Right forelimb (tissue), 1 donor: ENCODE measurements at places on chromosomes 13 and 19.

GRCh38 chr19:403221-404027 lies 5.5 kb downstream of the C2CD4C start:
- DNase-seq: no peak

DNA sequence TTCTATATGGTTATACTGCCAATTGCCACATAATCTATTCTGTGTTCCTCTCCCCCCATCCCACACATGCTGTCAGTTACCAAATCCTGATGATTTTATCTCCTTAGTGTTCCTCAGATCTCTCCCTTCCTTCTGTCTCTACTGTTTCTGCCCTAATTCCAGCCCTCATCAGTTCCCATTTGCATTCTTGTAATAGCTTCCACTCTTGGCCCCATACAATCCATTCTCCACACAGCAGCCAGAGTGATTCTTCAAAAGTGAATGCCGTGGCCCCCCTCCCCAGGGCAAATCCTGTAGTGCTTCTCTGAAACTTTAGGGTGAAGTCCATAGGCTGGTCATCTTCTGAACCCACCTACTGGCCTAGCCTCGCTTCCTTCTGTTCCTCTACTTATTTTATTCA lies 114.4 kb downstream of the ZAR1L start:
- DNase-seq: no peak

DNA sequence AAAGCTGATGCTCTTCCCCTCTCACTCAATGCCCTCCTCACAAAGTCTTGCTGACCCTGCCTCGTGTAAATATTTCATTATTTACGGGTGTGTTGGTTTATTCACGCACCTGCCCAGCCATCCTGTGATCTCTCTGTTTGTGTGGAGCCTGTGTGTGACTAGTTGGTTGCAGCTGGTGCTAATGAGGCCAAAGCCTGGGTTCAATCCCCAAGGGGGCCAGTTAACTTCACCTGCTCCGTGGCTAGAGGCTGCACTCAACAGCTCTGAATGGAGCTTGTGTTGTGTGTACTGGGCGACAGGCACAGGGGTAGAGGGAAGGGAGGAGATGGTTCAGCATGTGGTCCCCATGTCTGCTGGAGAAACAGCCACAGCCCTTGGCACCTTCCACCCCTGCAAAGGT lies 109.5 kb downstream of the DNAJC15 start:
- DNase-seq: no peak

DNA sequence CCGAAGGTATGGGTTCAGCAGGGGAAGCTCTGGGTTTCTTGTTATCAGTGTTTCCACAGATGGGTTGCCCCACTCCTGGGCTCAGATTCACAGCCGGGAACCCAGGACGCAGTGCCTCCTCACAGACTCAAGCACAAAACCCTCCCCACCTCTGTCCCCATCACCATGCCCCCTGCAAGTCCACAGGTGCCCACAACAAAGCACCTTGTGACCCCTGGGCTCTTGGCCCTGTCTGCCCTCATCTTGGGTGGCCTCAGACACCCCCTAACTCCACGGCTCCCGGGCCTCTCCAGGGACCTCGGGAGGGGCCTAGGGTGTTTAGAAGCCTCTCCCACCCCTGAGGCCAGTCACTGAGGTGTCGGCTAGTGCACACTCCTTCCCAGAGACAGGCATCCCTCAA lies 231.7 kb downstream of the TUBA3C start:
- DNase-seq: no peak

GRCh38 chr19:3942790-3943409 lies 10.0 kb downstream of the NMRK2 start:
- no peak for DNase-seq

GRCh38 chr19:13975870-13976269 lies 23.6 kb downstream of the DCAF15 start:
- DNase-seq: no peak

DNA sequence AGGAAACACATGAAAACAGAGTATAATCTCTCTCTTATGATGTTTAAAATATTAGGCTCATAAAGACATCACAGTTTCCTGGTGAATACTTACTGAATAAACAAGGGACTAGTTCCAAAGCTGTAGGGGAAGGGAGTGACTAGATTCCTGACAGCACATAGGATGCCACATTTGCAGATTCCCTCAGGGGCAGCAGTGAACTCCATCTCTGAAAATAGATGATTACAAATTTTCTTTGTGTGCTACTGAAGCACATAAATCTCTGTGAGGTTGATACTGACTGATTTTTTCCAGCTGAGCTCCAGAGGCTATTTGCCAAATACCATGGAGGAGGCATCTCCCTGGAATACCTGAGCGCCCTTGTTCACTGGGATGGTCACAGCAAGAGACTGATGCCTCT lies 77.3 kb downstream of the FGF9 start:
- DNase-seq: no peak

DNA sequence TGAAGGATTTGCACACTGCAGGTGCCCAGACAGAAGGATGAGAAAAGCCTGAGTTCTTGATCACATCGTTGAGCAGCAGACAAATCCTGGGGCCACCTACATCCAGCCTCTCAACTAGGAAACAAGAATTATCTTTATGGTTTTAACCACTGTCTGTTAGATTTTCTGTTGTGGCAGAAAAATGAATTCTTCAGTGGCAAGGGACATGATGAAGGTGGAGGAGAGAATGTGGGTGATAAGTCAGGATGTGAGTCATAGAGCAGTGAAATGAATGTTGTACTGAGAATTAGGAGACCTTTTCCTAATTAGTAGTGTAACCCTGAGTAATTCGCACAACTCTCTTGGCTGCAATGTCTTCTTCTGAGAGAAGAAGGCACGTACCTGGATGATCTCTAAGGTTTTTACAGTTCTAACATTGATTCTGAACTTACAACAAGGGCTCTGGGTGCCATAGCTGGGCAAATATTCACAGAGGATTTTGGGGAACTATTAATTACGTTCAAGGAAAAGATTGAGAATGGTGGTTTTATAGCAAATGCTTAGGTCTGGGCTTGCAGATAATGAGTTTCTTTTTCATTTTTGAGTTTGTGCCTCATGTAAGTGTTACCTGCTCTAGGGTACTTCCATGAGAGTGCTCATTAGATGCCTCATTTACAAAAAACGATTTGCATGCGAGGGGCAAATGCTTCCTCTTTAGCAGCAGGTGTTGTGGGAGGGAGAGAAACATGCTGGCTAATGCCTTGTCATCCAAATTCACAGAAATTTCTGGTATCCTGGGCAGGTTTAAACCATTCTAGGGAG lies 111.0 kb upstream of the KL start:
- no peak for DNase-seq

GRCh38 chr13:104895521-104895920 lies 1639.9 kb downstream of the EFNB2 start:
- no peak for DNase-seq

DNA sequence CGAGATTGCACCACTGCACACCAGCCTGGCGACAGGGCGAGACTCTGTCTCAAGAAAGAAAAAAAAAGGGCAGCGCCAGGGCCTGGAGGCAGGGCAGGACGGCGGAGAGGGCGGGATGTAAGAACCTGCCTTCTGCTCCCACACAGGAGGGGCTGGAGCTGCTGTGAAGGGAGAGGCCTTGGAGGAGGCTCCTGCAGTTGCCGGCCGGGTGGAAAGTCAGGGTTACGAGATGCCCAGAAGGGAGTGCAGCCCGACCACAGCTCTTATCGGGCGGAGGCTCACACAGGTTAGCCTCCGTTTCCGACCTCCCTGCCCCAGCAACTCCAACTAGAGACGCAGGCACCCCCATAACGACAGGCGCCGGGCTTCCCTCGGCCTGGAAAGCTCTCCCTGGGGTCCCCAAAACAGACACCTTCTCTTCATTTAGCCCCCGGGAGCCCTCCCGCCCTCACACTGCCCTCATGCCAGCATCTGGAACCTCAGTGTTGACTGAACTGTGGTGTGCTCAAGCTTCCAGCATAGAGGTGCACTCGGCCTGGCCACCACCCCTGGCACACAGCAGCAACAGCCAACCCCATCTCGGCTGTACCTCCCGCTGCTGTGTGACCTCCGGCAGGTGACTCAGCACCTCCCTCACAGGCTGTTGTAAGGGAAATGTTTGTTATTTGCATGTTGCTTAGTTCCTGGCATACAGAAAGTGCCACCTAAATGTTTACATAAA lies 1.4 kb downstream of the PLPP2 start:
- DNase-seq: no peak

DNA sequence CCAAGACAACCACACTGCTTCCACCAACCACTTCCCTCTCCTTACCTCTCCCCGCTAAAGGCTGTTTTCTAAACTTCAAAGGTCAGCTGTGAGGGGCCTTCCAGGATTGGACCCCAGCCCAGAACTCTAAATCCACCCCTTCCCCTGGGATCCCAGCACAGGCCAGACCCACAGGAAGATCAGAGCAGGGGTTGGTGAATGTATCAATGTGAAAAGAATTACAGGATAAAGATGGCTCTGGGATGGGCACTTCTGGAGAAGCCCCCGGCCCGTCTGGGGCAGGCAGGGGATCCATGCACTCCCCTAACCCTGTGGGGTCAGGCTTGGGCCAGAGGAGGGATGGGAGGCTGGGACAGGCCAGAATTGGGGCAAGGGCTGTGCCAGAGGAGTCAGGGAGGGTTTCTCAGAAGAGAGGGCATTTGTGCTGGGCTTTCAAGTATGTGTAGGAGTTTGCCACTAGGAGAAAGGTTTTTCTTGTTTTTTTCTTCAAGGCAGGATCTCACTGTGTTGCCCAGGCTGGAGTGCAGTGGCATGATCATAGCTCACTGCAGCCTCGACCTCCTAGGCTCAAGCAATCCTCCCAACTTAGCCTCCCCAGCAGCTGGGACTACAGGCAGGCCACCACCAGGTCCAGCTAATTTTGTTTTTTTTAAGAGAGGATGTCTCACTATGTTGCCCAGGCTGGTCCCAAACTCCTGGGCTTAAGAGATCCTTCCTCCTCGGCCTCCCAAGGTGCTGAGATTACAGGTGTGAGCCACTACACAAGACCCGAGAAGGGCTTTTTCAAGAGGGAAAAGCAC lies 1.0 kb upstream of the MEF2B start:
- no peak for DNase-seq

GRCh38 chr13:26604784-26605545 lies 47.5 kb downstream of the WASF3 start:
- no peak for DNase-seq

DNA sequence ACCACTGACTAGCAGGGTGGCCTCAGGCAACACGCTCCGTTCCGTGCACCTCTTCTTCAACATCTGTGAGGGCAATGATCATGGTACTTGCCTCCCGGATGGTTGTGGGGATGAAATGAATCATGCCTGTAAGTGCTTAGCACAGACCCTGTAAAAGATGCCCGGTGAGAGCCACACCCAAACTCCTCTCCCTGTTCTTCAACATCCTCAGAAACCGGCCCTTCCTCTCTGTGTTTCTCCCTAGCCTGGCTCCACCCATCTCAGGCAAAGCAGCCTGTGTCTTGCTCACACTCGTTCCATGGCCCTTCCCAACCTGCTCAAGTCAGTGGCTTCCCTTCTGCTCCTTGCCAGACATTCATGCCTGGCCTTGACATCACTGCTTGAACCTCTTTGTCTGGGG lies 5.8 kb upstream of the DMKN start:
- no peak for DNase-seq

DNA sequence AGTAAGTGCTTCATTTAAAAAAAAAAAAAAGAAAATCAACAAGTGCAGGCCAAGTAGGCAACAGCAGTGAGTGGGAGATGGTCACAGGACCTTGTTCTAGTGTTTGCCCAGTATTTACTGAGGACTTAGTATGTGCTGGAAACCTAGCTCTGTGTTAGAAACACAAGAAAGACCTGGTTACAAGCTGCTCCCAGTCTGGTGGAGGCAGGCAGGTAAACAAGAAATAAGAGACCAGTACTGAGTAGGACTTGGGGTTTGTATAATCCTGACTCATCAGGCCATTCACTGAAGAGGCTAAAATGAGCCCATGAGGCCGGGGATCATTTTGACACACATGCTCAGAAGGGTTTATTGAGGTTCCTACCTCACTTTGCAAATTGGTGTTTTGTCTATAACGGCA lies 21.5 kb upstream of the SERPINE3 start:
- DNase-seq: no peak

DNA sequence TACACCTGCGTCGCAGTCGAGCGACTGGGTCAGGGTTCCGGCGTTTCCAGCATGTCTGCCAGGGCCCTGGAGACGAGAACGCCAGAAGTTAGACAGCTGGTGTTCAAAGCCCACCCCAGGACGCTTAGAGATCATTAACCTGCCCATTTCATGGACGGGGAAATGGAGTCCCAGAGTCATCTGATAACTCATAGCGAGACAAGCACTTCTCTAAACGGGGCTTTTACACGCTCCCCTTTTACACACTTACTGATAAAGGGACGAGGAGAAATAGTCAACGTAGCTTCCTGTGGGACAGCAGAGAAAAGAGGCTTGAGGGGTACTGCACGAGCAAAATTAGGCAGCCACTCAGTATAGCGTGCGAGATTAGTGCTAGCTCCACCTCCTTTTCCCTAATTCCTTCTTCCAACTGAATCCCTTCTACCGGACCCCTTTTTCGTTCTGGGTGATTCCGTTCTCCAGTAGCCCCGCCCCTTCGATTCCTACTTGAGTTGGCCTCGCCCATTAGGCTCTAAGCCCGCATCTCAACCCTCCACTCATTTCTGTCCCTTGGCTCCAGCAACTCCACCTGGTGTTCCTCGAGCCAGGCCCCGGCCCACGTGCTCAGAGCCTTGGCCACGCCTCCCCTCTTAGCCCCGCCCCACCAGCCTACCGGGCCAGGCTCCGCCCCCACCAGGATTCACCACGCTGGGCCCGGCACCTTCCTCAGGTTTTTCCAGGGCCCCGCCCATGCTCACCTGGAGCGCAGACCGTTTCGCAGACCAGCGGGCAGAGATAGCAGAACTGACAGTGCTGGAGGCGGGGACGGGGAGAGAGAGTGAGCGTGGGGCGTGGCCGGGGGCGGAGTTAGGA lies 3.7 kb downstream of the HRC start:
- DNase-seq: peak; percentile 72

DNA sequence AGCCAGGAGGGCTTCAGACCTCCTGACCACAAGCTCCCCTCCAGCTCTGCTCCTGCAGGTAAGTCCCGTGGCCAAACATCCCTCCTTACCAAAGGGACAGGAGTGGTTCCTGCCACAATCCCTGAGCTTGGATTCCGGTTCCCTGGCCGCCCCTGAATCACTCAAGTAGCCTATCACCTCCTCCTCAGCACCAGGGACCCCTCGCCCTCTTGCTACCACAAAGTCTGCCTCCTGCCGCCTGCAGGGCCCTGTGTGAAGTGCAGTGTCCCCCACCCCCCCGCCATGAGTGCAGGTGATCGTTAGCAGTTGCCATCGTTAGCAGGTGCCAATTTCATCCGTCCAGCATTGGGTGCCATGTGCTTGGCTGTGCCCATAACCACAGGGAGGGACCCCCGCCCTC lies 40.8 kb upstream of the RANBP3 start:
- no peak for DNase-seq

GRCh38 chr19:18591735-18592385 lies 3.3 kb downstream of the REX1BD start:
- no peak for DNase-seq

DNA sequence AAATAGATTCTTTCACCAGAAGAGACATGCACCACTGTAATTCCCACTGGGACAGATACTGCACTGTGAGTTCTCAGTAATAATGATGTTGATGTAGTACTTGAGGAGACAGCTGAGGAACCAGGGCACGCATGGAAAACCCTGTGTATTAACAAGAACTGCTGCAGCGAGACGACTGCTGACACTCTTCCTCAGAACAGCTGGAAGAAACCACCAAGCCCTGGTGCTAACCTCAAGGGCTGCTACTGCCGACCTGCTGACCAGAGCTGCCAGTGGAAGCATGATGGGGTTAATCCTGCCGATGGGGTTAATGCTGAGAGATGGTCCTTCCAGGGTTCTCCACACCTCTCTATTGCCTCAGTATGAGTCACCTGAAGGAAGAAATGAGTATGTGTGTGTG lies 45.6 kb downstream of the EDNRB start:
- DNase-seq: no peak
